RPMI7951 (cell line): ENCODE measurements at places on chromosomes 7 and 10. TPM values are rescaled to one million over a fixed set of nuclear protein-coding genes. Genes with fewer than 3 reads are reported as not detected.

WBP1L gene
- 16.8 and 22.5 TPM in 2 replicates for total RNA-seq

GNGT1 gene
- 0.24 TPM in 1 of 2 replicates, not detected in the other for total RNA-seq

FAM25C gene
- total RNA-seq, result not detected in 2 replicates

STYXL1 gene
- 59.4 and 81.9 TPM in 2 replicates for total RNA-seq

UCMA gene
- total RNA-seq, result not detected in 2 replicates

PLAU gene
- total RNA-seq, result 173 and 188 TPM in 2 replicates

ZNF25 gene
- 5.9 and 6.8 TPM in 2 replicates for total RNA-seq

UCN3 gene
- total RNA-seq, result not detected in 2 replicates

OR6V1 gene
- not detected in 2 replicates for total RNA-seq

OPALIN gene
- not detected in 2 replicates for total RNA-seq

NPC1L1 gene
- not detected in 2 replicates for total RNA-seq

HYAL4 gene
- not detected in 2 replicates for total RNA-seq

SYT15B gene
- total RNA-seq, result under 0.01 TPM in 1 of 2 replicates, not detected in the other

JCAD gene
- total RNA-seq, result 0.49 and 1.2 TPM in 2 replicates

PPA1 gene
- total RNA-seq, result 126 and 150 TPM in 2 replicates

PIK3CG gene
- 2.0 and 3.2 TPM in 2 replicates for total RNA-seq

TRIM50 gene
- total RNA-seq, result not detected in 2 replicates

C10orf105 gene
- total RNA-seq, result 0.10 and 0.12 TPM in 2 replicates

ACHE gene
- not detected in 2 replicates for total RNA-seq

GRM3 gene
- total RNA-seq, result not detected in 2 replicates

PAPOLB gene
- total RNA-seq, result not detected in 2 replicates

KDM7A gene
- 1.1 and 1.2 TPM in 2 replicates for total RNA-seq

RFC2 gene
- 68.5 and 75.1 TPM in 2 replicates for total RNA-seq

ASB10 gene
- not detected in 2 replicates for total RNA-seq

ZNF488 gene
- total RNA-seq, result 0.10 and 0.12 TPM in 2 replicates

ETV1 gene
- 91.5 and 128 TPM in 2 replicates for total RNA-seq
